ENCODE measurements at places on chromosomes 3 and 15. TPM values are rescaled to one million over a fixed set of nuclear protein-coding genes. Genes with fewer than 3 reads are reported as not detected.

GRCh38 chr15:66161108-66161507 lies 92.4 kb downstream of the MEGF11 start:
- H3K27me3 ChIP-seq: peaks cover 58% of the 10 kb centered on the region
- H3K36me3 ChIP-seq: no peaks in the 10 kb centered on the region
- no peak for DNase-seq
- H3K4me3 ChIP-seq: no peak overlapping the region
- no peaks in the 10 kb centered on the region for H3K4me1 ChIP-seq

DNA sequence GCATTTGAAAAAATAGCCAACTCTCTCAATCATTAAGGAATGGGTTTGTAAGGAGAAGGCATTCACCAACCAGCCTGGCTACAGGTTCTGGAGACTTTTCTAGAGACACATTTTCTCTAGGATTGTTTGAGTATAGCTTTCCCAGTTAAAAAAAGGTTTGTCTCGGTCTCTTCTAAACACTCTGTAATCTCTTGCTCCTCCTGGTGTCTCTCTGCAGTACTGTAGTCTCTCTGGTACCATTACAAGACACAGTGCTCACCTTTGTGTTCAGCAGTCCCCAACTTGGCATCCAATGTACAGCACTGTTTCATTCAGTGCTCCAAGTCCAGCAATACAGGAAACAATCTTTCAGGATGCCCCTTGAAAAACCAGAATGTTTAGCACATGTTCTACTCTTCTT lies 534.4 kb downstream of the ZNF385D start:
- no peak overlapping the region for H3K27ac ChIP-seq
- no peaks in the 10 kb centered on the region for H3K27me3 ChIP-seq
- no peak for DNase-seq
- H3K4me1 ChIP-seq: no peaks in the 10 kb centered on the region
- H3K36me3 ChIP-seq: peaks cover 6% of the 10 kb centered on the region

Gene TXNRD3
- 21.6 TPM for total RNA-seq

Gene CKMT1A
- total RNA-seq: not detected

All from mesothelial cell of epicardium (in vitro differentiated cells).